ENCODE measurements at places on chromosomes 6 and 20.

GRCh38 chr6:27545271-27546046 is 72.6 kb upstream of the ZNF184 start:
- DNase-seq = no peak

DNA sequence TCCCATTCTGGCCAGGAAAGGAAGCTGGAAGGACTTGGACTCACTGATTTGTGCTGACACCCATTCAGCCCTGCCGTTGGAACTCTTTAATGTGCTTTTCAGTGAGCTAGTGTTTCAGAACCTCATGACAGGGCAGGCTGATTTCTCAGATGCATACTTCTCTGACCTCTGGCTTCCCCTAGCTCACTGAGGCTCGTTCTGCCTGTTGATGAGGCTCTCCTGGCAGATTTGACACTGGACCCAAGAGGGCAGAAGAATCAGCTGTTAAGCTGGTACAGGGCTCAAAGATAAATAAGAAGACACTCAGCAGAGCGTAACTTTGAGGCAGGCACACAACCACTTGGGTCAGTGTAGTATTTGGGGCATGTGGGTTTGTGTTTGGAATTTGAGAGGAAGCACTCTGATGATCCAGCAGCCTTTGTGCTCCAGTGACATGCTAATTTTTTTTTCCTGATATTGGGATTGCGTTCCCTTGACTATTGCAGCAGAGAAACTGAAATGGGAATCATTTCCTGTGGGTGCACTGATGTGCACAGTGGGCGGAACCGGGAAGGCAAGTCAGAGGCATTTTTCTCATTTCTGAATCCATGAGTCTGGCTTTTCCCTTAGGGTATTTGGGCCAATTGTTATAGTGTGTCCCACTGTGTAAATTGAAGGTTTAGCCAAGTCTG is 80.2 kb downstream of the CARMIL1 start:
- peak; percentile 33 for DNase-seq

DNA sequence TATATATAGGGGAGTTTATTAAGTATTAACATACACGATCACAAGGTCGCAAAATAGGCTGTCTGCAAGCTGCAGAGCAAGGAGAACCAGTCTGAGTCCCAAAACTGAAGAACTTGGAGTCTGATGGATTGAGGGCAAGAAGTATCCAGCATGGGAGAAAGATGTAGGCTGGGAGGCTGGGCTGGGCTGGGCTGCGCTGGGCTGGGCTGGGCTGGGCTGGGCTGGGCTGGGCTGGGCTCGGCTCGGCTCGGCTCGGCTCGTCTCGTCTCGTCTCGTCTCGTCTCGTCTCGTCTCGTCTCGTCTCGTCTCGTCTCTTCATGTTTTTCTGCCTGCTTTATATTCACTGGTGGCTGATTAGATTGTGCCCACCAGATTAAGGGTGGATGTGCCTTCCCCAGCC is 238.6 kb downstream of the GRM1 start:
- DNase-seq = no peak

DNA sequence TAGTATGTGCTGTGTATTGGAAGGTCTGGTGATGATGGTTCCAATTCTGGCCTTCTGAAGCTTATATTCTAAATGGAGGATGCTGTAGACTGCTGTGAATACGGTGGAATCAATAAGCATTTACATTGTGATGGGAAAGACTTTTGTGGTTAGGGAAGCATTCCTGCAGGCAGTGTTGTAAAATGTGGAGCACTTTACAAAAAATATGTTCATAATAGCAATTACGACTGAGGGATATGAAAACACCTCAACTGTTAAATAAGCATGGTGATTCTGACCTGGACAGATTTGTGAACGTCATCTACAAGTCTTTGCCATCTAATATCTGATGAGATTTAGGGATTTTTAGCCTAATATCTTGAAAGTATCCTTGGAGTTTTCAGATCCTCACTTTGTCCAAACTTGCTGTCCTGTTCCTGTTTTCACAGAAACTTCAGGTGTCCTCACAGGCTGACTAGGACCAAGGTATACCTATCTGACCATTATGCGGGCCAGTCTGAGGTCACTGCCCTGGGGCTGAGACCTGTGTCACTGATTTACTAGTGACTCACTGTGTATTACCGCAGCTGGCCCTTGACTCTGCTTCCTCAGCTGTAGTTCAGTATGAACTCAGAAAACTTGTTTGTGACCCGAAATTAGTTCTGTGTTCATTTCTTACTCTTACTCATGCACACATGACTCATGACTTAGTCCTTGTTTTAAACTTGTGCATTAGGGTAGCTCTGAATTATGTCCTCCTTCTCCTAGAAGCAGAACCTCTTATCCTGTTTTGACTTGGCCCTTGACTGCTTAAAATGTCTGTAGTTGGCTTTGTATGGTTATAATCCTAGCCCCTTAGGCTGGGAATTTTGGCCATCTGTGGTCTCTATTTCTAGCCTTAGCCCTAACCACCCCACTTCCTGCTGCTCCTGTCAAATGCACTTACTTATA is 343.0 kb downstream of the CDKAL1 start:
- DNase-seq = no peak

GRCh38 chr6:7060769-7061516 is 46.8 kb upstream of the RREB1 start:
- no peak for DNase-seq
